Common myeloid progenitor, CD34-positive (primary cell): ENCODE measurements at places on chromosomes 7 and 10.
A peak's percentile ranks its signal among the peaks of the same experiment; 100 is the strongest.

DNA sequence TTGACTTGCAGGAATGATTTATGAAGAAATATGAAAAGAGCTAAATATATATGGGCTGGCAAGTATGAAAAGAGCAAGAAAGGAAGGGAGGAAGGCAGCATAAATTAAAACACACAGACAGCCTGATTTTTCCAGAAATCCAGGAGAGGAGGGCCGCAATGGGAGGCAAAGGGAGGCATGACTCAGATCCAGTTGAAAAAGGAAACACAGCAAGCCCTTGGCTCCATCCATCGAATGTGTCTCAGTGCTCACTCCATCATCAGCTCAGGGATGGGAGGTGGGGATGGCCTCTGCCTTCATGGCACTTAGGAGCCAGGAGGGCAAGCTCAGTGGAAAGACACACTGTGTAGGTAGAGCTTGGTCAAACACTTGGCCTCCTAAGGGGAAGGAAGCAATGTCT is 75.7 kb upstream of the PDZD8 start:
- DNase-seq: no peak

GRCh38 chr10:58758321-58758720 is 245.6 kb downstream of the BICC1 start:
- no peak for DNase-seq

GRCh38 chr7:15433151-15433550 is 128.7 kb downstream of the AGMO start:
- DNase-seq: no peak

DNA sequence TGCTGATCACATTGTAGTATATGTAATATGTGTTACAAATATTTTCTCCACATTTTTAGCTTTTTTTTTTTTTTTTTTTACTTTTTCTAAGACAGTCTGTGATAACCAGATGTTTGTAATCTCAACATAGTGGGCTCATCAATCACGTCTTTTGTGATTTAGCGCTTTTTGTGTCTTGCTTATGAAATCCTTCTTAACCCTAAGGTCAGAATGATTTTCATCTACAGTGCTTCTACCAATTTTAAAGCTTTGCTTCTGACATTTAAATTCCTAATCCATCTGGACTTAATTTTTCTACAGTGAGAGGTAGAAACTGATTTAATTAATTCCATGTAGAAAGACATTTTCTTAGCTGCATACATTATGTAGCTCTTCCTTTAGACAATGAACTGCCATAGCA is 626.4 kb downstream of the TNS3 start:
- DNase-seq: no peak

DNA sequence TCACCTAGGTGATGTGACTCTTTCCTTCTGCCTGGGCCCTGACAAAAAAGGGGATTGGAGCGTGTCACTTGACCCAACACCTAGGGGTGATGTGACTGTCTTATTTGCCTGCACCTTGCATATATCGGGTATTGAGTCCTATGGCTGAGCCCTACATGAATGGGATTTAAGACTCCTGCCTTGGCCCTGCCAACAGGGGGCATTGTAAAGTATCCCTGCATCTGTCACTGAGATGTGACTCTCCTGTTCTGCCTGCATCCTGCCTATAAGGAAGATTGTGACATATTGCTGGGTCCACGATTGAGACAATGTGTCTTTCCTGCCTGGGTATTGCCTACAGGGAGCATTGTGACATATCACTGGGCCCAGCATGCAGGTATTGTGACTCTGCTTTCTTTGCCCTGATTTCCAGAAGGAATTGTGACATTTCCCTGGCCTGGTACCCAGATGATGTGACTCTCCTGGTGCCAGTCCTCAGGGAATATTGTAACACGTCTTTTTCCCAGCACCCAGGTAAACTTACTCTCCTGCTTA is 14.2 kb upstream of the ZNF107 start:
- no peak for DNase-seq

- no peak for DNase-seq
These were observed 8.4 kb downstream of the ZNF862 start for GRCh38 chr7:149846436-149847046.

GRCh38 chr7:122676466-122676865 is 22.5 kb downstream of the RNF133 start:
- no peak for DNase-seq

GRCh38 chr7:85634951-85635350 is 448.1 kb upstream of the SEMA3D start:
- DNase-seq: no peak

DNA sequence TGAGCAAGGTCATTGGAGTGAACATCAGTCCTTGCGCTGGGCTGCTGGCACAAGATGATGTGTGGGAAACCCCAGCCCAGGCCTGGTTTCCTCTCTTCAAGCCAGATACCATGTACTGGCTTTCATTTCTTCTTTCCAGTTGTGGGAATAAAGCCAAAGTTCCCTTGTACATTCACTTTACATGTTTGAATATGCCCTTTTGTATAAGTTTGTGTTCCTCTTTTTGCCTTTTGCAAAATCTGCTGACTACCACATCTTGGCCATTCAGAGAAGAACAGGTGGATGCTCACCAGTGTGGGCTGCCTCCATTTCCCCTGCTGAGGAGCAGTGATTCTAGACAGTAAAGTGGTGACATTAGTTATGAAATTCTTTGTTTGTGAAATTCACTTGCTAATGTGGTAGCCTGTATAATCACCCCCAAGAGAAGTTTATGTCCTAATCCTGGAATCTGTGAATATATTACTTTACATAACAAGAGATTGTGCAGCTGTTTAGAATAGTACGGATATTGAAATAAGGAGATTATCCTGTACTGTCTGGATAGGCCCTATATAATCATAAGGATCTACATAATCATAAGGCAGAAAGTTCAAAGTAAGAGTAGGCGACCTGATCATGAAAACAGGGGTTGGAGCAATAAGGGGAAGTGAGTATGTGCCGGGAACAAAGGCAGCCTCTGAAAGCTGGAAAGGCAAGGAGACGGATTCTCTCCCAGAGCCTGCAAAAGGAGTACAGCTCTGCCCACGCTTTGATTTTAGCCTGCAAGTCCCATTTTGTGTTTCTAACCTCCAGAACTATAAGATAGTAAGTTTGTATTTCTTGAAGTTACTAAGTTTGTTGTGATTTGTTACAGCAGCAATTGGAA is 18.8 kb upstream of the AOAH start:
- peak; percentile 69 for DNase-seq

GRCh38 chr10:44636625-44637024 is 251.7 kb upstream of the CXCL12 start:
- no peak for DNase-seq

- DNase-seq: peak; percentile 83
These were observed 149.2 kb downstream of the PRKAG2 start for GRCh38 chr7:151727579-151728285.

DNA sequence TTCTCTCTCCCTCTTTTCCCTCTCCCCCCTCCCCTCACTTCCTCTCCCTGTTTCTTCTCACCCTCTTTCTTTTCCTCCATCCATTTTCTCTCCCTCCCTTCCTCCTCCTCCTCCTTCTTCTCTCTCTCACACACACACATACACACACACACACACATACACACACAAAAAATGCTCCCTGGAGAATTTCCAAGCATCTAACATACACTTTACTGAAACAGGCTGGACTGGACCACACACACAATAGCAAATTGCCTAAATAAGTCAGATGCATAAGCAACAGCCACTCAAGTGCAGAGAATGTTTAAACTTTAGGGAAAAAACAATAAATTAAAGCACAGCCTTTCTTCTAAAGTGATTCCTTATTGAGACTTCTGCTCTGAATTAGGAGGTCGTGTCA is 267.7 kb downstream of the FGFR2 start:
- DNase-seq: no peak

- DNase-seq: peak; percentile 86
These were observed 18.7 kb downstream of the AKR1C1 start for GRCh38 chr10:4981722-4982471.

GRCh38 chr7:155058896-155059295 is 11.2 kb upstream of the HTR5A start:
- no peak for DNase-seq

- no peak for DNase-seq
These were observed 202.8 kb upstream of the CXCL12 start for GRCh38 chr10:44587488-44588318.

- peak; percentile 31 for DNase-seq
These were observed 27.8 kb downstream of the MRC1 start for GRCh38 chr10:17836942-17837341.

GRCh38 chr10:113764582-113764981 is 13.1 kb downstream of the PLEKHS1 start:
- DNase-seq: no peak

GRCh38 chr10:89278034-89278535 is 23.8 kb upstream of the IFIT2 start:
- no peak for DNase-seq

GRCh38 chr7:69898189-69898588 is 299.9 kb downstream of the AUTS2 start:
- no peak for DNase-seq

- no peak for DNase-seq
These were observed 658.2 kb downstream of the GATA3 start for GRCh38 chr10:8712656-8713055.

DNA sequence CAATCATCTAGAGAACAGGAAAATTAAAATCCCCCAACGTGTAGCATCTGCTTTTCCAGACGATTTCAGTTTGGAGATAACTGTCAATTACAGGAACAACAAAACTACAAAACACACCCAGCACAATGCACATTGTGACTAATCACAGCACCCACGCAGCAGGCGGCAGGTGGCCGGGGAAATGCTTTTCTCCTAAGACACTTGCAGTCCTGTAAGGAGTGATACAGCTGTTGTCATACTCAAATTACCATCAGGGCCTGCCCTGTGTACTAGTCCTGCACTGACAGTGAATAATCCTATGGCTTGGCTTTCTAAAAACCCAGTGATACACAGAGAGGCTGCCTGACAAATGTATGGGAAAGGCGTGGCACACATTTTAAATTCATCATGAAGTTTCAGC is 37.8 kb downstream of the COBL start:
- no peak for DNase-seq

- no peak for DNase-seq
These were observed 157.6 kb downstream of the GRK5 start for GRCh38 chr10:119364645-119365600.

DNA sequence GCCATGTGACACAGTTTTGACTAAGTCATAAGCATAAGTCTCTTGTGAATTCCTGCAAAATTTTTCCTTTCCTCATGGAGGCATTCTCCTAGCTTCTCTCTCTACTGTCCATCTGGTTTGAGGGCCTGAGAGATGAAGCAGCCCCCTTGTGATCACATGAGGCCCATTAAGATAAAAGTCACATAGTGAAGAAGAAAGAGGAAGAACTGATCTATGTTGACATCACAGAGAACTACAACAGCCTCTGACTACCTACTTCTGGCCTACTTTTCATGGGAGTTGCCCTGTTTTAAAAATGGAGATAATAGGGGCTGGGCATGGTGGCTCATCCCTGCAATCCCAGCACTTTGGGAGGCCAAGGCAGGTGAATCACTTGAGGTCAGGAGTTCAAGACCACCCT is 50.4 kb downstream of the TFEC start:
- no peak for DNase-seq

DNA sequence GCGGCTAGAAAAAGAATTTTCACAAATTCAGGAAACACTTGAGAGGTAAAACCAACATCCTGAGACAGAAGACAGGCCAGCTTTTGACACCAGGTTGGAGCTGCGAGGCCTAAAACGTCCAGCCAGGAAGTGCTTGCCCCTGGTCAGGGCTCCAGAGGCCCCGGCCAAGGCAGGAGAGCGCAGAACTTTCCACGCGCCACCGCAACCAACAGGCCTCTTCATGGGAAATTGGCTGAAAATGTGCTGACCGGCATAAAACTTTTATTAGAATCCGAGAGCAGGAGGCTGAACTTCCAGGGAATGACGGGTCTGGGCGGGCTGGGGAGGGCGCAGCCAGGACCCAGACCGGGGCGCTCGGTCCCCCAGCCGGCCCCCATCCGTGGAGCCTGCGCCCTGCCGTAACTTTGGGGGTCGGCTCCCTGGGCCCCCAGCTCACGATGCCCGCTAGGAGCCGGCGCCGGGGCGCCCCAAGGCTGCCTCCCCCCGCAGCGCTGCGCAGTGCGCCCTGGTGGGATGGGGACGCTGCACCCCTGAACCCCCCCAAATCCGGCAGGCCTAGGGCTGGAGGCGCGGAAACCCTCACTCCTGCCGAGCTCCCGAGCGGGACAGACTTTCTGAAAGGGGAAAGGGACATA is 414.0 kb upstream of the MKI67 start:
- no peak for DNase-seq

GRCh38 chr7:130896898-130897514 is 163.0 kb upstream of the KLF14 start:
- DNase-seq: peak; percentile 88

DNA sequence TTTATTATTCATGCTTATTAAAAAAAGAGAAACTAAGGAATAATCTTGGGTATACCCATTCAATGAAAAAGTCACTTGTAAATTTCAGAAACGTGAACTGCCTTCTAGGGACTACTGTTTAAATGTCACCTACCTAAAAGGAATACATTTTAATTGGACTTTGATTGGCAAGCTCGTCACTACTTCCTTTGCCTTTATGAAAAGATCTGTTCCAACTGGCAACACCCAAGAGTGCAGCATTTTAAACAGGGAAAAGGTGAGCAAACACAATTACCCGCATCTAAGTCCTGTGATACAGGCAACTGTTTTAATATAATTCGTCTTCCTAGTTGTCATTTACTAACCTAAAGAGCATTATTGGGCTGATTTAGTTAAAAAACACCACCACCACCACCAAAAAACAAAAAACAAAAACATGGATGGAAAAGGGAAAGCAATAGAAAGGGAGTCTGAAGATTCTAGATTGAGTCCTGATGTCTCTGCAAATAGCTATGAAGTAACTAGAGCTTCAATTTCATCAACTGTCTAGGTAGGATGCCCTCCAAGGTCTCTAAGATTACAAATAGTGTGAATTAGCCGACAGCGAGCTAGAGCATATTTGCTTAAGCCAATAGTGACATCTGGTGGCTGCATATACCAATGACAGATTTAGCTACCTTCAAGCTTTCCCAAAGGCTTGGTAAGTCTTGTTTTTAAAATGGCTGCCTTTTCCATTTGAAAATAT is 33.8 kb upstream of the ICA1 start:
- peak; percentile 90 for DNase-seq

GRCh38 chr10:5996696-5997095 is 19.4 kb upstream of the IL15RA start:
- no peak for DNase-seq

- DNase-seq: no peak
These were observed 70.3 kb downstream of the KIF20B start for GRCh38 chr10:89771684-89772083.
